ENCODE measurements at places on chromosomes 4 and X.

DNA sequence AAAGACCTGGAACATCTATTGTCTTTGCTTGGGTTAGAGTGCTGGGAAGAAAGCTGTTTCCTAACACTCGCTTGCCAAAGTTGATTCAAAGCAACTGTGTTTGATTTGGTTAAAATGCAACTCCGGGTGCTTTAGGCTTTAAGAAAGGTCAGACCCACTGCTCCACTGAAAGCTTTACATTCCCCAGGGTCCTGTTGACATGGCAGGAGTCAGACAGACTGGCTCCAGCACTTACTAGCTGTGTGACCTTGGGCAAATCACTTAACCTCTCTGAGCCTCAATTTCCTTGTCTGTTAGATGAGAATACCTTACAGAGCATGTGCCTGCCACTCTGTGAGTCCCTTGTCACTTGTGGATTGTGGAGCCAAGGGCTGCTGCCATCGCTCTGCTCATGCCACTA lies 39.0 kb downstream of the DGKK start:
- DNase-seq: no peak

DNA sequence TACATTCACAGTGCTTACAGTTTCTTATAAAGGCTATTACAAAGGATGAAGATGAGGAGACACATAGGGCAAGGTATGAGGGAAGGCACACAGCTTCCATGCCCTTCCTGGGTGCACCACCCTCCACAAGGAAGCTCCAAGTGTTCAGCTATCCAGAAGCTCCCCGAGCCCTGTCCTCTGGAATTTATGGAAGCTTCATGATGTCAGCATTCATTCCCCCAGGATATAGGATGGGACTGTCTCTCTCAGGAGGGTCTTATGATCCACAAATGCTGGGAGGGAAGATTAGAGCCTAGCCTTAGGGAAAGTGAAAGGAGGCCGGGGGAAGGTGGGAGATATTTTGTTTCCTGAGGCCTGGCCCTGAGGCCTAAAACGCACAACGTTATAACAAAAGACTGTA lies 236.0 kb downstream of the ANK2 start:
- DNase-seq: no peak

DNA sequence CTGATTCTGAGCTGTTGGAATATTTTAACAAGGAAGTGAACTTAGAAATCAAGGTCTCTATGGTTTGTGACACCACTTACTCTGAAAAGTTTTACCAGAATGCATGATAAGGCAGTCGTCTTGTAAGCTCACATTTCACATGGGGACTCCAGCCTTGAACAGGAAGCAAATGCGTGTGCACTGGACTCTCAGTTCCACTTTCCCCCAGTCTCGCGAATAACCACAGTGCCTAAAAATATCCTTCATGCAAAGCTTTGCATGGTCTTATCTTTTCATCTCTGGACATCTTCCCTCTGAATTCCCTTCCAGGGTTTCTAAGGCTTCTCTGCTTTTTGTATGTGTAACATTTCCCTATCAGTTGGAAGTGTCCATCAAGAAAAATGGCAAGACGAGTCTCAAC lies 581.8 kb downstream of the NLGN4X start:
- no peak for DNase-seq

DNA sequence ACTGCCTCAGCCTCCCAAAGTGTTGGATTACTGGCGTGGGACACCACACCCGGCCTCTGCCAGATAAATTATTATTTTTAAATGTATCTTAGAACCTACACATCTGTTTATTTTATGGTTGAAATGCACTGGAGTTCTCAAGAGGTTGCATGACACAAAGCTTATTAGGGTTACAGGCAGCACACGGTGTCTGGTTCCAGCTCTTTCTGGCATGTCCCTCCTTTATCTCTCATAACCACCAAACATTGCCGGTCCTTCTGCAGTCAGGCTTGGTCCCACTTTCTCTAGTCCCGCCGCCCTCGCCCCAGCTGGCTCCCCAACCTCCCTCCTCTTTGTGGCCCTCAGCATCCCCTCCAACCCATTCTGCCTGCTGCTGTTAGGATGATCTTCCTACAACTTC lies 39.7 kb upstream of the SPRY1 start:
- no peak for DNase-seq

GRCh38 chr4:24800325-24800895 lies 5.0 kb downstream of the SOD3 start:
- no peak for DNase-seq

- no peak for DNase-seq
These were observed 409.8 kb upstream of the GALNT7 start for GRCh38 chr4:172758586-172759340.

DNA sequence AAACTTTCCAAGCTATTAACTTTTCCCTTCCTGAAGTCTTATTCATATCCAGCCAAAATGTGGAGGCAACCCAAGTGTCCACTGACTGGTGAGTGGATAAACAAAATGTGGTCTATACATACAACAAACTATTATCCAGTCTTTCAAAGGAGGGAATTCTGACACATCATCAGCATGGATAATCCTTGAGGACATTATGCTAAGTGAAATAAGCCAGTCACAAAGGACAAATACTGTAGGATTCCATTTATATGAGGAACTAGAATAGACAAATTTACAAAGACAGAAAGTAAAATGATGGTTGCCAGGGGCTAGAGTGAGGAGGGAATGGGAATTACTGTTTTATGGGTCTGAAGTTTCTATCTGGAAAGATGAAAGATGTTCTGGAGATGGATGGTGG lies 178.7 kb upstream of the PITX2 start:
- no peak for DNase-seq

GRCh38 chr4:3529363-3529762 lies 2.9 kb downstream of the LRPAP1 start:
- no peak for DNase-seq

DNA sequence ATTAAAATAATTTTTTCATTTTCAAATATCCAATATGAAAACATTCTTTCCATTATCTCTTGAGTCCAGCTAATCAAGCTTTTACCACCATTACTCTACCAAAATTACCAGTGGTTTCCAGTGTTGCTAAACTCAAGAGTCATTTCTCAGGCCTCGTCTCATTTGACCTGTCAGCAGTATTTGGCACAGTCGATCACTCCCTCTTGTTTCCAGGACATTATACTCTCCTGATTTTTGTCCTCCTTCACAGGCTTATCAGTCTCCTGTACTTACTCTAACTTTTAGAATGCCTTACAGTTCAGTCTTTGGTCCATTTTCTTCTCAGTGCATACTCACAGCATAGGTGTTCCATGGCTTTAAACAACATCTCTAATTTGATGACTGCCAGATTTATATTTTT lies 11.6 kb downstream of the USP38 start:
- no peak for DNase-seq

- DNase-seq: no peak
These were observed 127.0 kb upstream of the SH3RF1 start for GRCh38 chr4:169397762-169398161.

DNA sequence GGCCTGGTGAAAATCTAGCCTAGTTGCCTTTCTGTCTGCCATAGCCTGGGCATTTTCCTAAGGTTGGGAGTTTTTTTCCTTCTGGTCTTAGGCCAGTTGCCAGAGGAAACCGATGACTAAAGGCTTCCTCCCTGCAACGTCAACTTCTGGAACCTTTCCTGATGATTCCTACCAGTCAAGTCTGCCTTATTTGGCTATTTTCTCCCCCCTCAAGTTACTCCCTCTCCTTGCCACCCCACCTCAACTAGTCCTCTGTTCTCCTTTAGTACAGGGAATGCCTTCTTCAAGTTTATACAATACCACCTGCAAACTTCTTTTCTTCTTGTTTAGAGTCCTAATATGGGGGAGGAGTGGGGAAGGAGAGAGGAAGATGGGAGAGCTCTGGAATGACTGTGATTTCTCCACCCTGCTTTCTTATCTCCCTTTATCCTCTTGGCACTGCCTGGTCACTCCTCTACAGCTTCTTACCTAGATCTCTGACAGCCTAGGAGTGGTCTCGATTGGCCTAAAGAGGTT lies 10.6 kb downstream of the MSN start:
- DNase-seq: no peak

- peak; percentile 51 for DNase-seq
These were observed 833.9 kb upstream of the PRKX start for GRCh38 chrX:4547213-4547836.

DNA sequence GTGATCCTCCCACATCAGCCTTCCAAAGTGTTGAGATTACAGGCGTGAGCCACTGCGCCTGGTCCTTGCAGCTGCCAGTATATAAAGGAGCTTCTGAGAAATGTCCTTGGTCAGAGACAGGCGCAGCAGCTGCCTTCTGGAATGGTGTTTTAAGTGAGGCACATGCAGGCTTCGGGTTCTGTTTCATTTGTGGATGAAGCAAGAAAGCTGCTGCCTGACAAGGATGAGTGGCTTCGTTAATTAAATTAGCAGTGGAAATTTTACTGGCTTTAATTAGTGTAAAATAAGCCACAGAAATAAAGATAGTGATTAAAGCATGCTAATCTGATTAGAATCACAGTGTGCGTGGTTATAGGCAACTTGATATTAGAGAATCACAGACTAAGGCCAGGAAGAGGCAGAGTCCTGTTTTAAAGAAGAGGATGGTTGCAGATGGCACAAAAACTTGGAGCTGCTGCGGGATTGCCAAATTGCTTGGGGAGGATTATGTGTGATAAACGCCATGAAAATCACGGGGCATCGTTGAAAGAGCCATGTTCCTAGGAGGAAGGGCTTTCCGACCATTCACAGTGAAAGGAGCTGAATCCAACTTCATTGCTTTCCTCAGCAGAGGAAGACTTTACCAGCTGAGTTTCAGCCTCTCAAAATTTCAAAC lies 348.4 kb upstream of the FAT1 start:
- DNase-seq: no peak

GRCh38 chr4:81751531-81752289 lies 280.0 kb upstream of the RASGEF1B start:
- no peak for DNase-seq

DNA sequence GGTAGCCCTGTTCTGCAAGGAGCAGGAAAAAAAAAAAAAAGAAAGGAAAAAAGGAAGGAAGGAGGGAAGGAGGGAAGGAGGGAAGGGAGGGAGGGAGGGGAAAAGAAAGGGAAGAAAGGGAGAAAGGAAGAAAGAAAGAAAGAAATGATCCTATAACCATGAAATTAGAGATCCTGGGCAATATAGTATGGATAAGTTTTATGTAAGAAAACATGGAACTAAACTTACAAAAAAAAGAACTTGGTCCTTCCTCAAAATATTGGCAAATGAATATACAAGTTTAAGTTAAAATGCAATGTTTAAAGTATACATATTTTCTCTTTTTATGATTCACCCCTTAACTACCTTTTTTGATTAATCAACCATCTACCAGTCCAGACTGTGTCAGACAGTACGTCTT lies 18.9 kb downstream of the BBS7 start:
- DNase-seq: no peak

GRCh38 chrX:46575991-46576392 lies 2.4 kb downstream of the CHST7 start:
- peak; percentile 8 for DNase-seq

GRCh38 chr4:86358257-86358656 lies 1.6 kb downstream of the MAPK10 start:
- DNase-seq: no peak

- DNase-seq: no peak
These were observed 50.1 kb downstream of the RASGEF1B start for GRCh38 chr4:81421346-81422218.

DNA sequence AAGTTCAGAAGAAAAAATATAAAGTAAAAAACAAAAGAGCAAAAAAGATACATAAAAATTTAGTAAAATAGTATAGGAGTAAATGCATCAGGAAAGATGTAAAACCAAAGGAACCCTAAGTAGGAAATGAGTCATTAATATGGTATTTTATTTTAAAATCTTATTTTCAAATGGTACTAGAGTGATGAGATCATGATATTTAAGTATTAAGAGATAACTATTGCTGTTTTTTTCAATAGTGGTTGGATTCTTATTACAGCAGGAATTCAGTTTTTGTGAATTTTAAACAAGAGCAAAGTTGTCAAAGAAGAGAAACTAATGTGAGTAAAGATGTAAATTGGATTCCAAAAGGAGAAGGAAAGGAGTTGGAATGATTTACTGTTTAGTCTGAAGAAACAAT lies 20.0 kb downstream of the EMCN start:
- DNase-seq: no peak

DNA sequence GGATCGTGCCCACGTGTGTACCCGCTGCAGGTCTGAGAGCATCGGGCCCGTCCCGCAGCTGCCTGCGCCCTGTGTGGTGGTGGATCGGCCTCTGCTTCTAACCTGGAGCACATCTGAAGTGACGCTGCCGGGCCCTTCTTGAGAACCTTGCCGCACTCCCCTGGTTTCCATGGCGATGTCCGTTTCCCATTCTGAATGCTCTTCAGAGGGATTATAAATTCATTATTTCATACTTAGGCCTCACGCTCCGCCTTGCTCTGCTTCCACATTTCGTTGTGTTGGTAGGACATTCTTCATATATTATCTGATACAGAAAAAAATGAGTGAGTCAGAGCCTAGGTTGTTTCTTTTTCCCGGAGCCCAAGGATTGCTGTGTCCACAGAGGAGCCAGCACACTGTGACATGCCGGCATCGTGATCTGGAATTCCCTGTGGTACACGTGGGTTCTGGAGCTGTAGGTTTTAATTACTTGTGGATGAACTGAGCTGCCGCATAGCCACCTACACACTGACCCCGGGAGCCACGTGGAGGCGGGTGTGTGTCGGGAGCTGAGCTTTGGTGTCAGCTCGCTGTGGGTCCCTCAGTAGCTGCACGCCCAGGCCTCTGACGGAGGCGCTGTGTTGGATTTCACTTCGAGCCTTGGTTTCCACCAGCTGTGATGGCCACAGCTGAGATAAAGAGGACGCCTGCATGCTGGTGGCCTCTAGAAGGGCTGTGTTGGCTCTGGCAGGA lies 63.4 kb downstream of the PSAPL1 start:
- no peak for DNase-seq

DNA sequence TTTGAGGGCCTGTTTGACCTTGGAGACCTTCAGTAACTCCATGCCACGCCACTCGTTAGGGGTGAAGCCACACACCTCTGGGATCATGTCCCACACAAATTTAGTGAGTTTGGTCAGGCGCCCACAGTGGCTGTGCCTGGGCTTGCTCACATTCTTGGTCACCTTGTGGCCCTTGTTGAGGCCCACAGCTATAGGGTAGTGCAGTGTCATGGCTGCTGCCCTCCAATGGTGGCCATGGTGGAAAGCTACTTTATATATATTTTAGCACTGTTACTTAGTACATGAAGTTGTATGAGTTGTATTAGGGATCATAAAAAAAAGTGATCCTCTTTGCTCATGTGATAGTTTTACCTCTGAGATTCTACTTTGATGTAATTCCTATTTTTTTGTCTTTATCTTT lies 985 bp upstream of the CXCL11 start:
- no peak for DNase-seq

GRCh38 chrX:123561439-123562215 lies 171.2 kb downstream of the THOC2 start:
- no peak for DNase-seq
